ENCODE measurements at places on chromosomes 2 and 18.

GRCh38 chr18:71011389-71011788 is 722.5 kb downstream of the SOCS6 start:
- no peak for DNase-seq

DNA sequence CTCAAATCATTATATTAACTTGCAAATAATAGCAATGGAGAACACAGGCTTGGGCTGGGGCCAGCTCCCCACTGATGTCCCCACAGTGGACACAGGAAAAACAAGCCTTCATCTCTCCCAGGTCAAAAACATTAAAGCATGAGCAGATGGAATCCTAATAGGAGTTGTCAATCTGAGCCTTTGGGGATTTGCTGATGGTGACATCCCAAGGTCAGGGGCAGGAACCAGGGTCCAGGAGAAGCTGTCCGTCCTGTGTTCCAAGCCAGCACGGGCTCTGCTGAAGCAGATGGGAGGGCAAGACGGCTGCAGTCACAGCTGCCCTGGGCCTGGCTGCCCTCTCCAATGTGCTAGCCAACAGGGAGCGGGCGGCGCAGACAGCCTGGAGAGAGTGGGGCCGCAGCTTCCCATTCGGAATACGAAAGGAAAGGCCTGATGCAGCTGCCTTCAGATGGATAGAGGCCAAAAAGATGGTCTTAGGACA is 135.5 kb downstream of the NDUFA10 start:
- no peak for DNase-seq

DNA sequence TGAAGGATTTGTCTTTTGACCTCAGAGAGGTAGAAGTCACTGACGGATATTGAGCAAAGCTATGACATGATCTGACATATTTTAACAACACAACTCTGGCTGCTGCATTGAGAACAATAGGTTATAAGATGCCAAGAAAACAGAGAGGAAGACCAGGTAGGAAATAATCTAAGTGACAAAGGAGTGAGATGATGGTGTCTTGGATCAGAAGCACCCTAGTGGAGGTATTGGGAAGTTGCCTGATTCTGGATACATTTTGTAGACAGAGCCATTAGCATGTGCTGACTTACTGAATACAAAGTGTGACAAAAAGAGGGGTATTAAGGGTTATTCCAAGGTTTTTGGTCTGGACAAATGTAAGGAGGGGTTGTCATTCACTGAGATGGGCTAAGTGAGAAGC is 1438.1 kb downstream of the DPP10 start:
- no peak for DNase-seq

- DNase-seq = no peak
These were observed 276.2 kb upstream of the ZEB2 start for GRCh38 chr2:144796164-144796563.

GRCh38 chr18:21463718-21464117 is 136.8 kb downstream of the ESCO1 start:
- DNase-seq = peak; percentile 20

- no peak for DNase-seq
These were observed 68.9 kb upstream of the BOD1L2 start for GRCh38 chr18:57077786-57078552.

- no peak for DNase-seq
These were observed 647.5 kb upstream of the SETBP1 start for GRCh38 chr18:44033144-44033701.
